ENCODE measurements at places on chromosomes 5 and 9.

GRCh38 chr5:103808464-103809106 lies 246.0 kb upstream of the NUDT12 start:
- H3K36me3 ChIP-seq, result no peaks in the 10 kb centered on the region
- H3K27ac ChIP-seq, result no peak overlapping the region
- H3K4me3 ChIP-seq, result no peak overlapping the region
- no peaks in the 10 kb centered on the region for H3K4me1 ChIP-seq
- DNase-seq, result no peak
- H3K27me3 ChIP-seq, result no peaks in the 10 kb centered on the region

DNA sequence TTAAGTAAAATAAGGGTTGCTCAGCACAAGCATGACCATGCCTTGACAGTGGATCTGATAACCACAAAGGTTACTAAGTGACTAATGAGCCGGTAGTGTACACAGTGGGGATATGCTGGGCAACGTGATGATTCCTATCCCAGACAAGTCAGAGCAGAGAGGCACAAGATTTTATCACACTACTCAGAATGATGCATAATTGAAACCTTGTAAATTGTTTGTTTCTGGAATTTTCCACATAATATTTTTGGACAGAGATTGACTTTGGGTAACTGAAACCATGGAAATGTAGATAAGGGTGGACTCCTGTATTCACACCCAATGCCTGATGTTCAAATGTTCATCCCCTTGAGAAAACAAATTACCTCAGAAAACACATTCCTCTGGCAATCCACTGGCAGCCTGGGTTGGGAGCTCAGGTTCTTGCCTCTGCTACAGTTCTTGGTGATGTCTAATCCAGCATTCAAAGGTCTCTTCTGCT lies 16.2 kb upstream of the ERAP1 start:
- H3K27me3 ChIP-seq, result no peaks in the 10 kb centered on the region
- peaks cover 13% of the 10 kb centered on the region for H3K4me1 ChIP-seq
- H3K36me3 ChIP-seq, result no peaks in the 10 kb centered on the region
- H3K27ac ChIP-seq, result no peak overlapping the region

DNA sequence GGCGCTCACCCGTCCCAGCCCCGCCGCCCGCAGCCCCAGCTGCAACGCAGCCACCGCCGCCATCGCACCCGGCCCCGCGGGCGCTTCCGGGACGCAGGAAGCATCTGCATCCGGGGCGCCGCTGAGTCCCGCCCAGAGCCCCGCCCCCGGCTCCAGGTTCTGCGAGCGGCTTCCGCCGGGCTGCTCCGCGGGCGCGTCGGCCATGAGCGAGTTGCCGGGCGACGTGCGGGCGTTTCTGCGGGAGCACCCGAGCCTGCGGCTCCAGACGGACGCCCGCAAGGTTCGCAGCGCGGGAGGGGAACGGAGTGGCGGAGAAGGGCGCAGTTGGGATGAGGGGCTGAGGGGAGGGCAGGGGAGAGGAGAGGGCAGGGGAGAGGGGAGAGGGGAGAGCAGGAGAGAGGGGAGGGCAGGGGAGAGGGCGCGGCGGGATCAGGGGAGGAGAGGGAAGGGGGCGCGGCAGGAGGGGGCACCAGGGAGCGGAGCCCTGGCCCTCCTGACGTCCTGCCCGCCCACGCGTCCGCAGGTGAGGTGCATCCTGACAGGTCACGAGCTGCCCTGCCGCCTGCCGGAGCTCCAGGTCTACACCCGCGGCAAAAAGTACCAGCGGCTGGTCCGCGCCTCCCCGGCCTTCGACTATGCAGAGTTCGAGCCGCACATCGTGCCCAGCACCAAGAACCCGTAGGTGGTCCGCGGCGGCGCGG lies at the start of the genes SURF1 and SURF2:
SURF1 (minus strand) TSS at position 97 of the 701 bp plus-strand sequence; CDS start at position 63, 34 bp downstream.
SURF2 (plus strand) TSS at position 160 of the 701 bp plus-strand sequence; CDS start at position 203, 43 bp downstream.
- H3K27ac ChIP-seq, result peak within 1 kb of the TSS; percentile 36
- H3K4me3 ChIP-seq, result peak within 1 kb of the TSS; percentile 79
- no peaks in the 10 kb centered on the region for H3K27me3 ChIP-seq
- peaks cover 65% of the 10 kb centered on the region for H3K36me3 ChIP-seq

DNA sequence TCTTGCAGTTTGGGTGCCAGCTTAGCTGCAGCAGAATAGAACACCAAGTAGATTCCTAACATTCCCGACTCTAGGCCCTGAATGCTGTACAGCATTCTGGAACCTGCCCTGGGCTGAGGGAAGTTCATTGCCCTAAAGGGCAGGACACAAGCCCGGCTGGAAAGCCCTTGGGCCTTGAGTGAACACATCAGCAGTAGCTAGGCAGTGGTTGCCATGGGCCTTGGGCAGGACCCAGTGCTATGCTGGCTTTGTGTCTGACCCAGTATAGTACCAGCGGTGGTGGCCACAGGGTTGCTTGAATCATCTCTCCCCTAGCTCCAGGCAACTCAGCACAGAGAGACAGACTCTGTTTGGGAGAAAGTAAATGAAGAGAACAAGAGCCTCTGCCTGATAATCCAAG lies 137.8 kb downstream of the AGTPBP1 start:
- H3K36me3 ChIP-seq, result peaks cover 6% of the 10 kb centered on the region
- H3K27me3 ChIP-seq, result no peaks in the 10 kb centered on the region
- DNase-seq, result no peak
- peaks cover 17% of the 10 kb centered on the region for H3K4me1 ChIP-seq

DNA sequence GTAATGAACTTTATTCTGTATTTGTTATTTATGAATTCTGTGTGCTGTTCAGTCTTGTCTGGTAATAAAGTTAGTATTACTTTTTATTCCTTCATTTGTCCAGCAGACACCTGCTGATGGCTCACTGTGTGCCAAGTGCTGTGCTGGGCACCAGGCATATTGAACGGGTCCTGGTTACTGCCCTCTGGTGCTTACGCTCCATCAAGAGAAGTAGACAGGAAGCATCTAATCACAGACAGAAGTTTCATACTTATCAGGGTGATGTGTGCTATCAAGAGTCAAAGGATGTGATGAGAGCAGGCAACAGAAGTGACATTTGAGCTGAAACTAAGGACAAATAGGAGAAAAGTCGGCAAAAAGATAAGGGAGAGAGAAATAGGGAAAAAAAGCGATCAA lies 153.1 kb downstream of the FGF1 start:
- DNase-seq, result no peak
- H3K4me3 ChIP-seq, result no peak overlapping the region
- no peaks in the 10 kb centered on the region for H3K36me3 ChIP-seq
- H3K4me1 ChIP-seq, result no peaks in the 10 kb centered on the region
- H3K27me3 ChIP-seq, result no peaks in the 10 kb centered on the region

GRCh38 chr5:160082614-160083500 lies 36.4 kb downstream of the PWWP2A start:
- no peaks in the 10 kb centered on the region for H3K4me1 ChIP-seq
- no peak for DNase-seq
- no peaks in the 10 kb centered on the region for H3K27me3 ChIP-seq
- H3K36me3 ChIP-seq, result no peaks in the 10 kb centered on the region
- no peak overlapping the region for H3K4me3 ChIP-seq
- H3K27ac ChIP-seq, result no peak overlapping the region

- no peak for DNase-seq
- H3K36me3 ChIP-seq, result peaks cover 15% of the 10 kb centered on the region
- peaks cover 53% of the 10 kb centered on the region for H3K4me1 ChIP-seq
- H3K27me3 ChIP-seq, result no peaks in the 10 kb centered on the region
- H3K4me3 ChIP-seq, result no peak overlapping the region
These were observed 39.2 kb downstream of the USP20 start for GRCh38 chr9:129874261-129875101.

GRCh38 chr5:25358919-25359318 lies 714.1 kb upstream of the CDH10 start:
- no peak overlapping the region for H3K27ac ChIP-seq
- no peak overlapping the region for H3K4me3 ChIP-seq
- H3K36me3 ChIP-seq, result no peaks in the 10 kb centered on the region
- no peak for DNase-seq
- H3K4me1 ChIP-seq, result no peaks in the 10 kb centered on the region
- no peaks in the 10 kb centered on the region for H3K27me3 ChIP-seq

- DNase-seq, result no peak
- H3K27me3 ChIP-seq, result peaks cover 3% of the 10 kb centered on the region
- H3K4me3 ChIP-seq, result no peak overlapping the region
- no peaks in the 10 kb centered on the region for H3K36me3 ChIP-seq
- no peak overlapping the region for H3K27ac ChIP-seq
- no peaks in the 10 kb centered on the region for H3K4me1 ChIP-seq
These were observed 630.5 kb downstream of the ACTL7B start for GRCh38 chr9:108225149-108225800.

DNA sequence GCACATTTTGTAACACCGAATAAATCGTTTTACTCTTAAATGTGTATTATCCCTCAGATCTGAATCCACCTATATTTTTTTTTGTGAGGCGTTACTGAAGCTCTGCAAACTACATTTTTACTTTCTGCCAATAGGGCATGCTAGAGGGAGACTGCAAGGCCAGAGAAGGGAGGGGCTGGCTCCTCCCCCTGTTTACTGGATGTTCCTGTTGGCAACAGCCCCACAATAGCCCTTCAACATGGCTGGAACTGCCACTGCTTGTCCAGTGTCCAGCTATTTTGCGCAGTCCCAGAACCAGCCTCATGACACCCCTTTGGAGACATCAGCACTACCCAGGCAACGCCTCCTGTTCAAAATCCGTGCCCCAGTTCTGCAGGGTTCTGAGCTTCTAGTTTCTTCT lies 85.4 kb upstream of the MIER3 start:
- no peak for DNase-seq
- H3K4me1 ChIP-seq, result no peaks in the 10 kb centered on the region
- no peak overlapping the region for H3K4me3 ChIP-seq
- no peaks in the 10 kb centered on the region for H3K36me3 ChIP-seq
- H3K27ac ChIP-seq, result no peak overlapping the region

DNA sequence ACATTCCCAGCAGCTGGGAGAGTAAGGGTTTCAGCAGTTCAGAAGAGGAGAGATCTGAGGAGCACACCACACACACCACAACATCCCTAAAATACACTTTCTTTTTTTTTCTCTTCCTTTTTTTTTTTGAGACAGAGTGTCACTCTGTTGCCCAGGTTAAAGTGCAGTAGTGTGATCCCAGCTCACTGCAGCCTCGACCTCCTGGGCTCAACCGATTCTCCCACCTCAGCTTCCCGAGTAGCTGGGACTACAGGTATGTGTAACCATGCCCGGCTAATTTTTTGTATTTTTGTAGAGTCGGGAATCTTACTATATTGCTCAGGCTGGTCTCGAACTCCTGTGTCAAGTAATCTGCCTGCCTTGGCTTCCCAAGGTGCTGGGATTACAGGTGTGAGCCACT lies 9.7 kb upstream of the UBAP1 start:
- no peaks in the 10 kb centered on the region for H3K36me3 ChIP-seq
- no peak overlapping the region for H3K27ac ChIP-seq
- DNase-seq, result no peak
- H3K27me3 ChIP-seq, result no peaks in the 10 kb centered on the region

GRCh38 chr5:169161022-169161680 lies 139.8 kb downstream of the SLIT3 start:
- H3K4me1 ChIP-seq, result no peaks in the 10 kb centered on the region
- no peak overlapping the region for H3K4me3 ChIP-seq
- no peak for DNase-seq
- H3K27ac ChIP-seq, result no peak overlapping the region
- no peaks in the 10 kb centered on the region for H3K36me3 ChIP-seq
- no peaks in the 10 kb centered on the region for H3K27me3 ChIP-seq

DNA sequence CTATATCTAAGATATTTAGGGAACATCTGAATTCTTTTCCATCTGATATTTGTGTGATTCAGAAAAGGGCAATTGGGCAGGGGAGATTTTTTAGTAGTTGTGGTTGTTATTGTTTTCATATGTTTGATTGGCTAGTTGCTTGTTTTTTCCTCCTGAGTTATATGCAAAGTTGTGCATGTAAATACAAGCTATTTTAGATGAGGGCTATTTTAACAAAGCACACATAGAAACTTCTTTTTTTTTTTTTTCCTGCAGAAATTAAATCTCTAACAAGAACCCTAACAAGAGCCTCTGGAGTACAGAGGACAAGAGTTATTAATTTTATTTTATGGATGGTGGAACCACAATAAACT lies 559.1 kb downstream of the CETN3 start:
- H3K27ac ChIP-seq, result no peak overlapping the region
- no peaks in the 10 kb centered on the region for H3K36me3 ChIP-seq
- no peak for DNase-seq

DNA sequence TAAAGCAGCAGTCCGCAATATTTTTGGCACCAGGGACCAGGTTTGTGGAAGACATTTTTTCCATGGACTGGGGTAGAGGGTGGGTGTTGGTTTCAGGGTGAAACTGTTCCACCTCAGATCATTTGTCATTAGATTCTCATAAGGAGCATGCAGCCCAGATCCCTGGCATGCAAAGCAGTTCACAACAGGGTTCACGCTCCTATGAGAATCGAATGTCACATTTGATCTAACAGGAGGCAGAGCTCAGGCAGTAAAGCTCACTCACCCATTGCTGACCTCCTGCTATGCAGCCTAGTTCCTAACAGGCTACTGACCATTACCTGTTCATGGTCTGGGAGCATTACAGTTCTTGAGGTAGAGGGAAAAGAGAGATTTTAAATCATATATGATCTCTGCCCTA lies 241.5 kb upstream of the COX7C start:
- no peaks in the 10 kb centered on the region for H3K4me1 ChIP-seq
- no peak for DNase-seq
- no peaks in the 10 kb centered on the region for H3K27me3 ChIP-seq

DNA sequence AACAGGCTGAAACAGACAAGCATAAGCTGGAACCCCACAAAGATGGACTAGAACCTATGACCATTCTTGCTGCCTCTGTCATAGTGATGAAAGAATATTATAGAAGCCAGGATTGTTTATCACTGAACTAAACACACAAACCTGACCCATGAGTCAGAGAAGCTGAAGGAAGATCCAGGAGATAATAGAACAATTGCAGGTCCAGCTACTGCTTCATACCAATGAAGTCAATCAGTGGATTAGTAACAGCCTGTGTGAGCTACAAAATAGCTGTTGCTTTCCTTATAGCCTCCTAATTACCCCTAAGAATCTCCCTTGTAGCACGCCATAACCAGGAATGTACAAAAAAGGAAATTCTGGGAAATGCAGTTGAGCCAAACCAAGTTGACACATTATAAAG lies 459.9 kb upstream of the ZNF462 start:
- no peaks in the 10 kb centered on the region for H3K4me1 ChIP-seq
- no peak overlapping the region for H3K4me3 ChIP-seq
- DNase-seq, result no peak
- no peaks in the 10 kb centered on the region for H3K27me3 ChIP-seq

DNA sequence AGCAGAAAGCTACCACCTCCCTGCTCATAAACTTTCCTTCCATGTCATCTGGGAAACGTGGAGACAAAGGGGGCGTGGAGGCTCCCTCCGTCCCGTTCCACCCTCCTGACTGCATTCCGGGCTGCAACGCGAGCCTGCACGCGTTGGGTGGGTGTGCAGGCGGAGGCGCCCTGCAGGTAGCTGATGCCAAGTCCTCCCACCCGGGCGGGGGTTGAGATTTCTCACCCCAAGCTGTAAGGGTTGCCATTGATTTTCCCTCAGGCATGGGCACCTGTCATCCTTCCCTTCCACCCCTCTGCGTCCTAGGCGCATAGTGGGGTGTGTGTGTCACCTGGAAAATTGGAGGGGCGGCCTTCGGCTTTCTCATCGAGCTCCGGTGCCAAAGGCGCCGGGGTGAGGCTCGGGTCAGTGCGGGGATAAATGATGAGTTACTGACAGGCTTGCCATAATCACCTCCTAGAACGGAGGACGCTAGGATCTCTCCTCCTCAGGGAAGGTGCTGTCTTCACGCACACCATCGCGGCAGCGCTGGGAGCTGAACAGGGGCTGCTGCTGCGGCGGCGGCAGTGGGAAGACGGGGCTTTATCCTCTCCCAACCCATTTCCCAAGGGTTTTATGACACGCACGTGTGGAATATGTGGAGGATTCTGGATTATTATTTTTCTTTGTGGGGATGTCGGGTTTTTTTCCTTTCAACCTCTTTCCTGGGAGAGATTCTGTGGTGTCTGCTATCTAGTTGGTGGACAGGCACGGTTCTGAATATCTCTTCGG lies 973 bp downstream of the PLPPR1 start:
- H3K27ac ChIP-seq, result no peak overlapping the region
- H3K4me3 ChIP-seq, result no peak overlapping the region
- H3K36me3 ChIP-seq, result no peaks in the 10 kb centered on the region
- H3K27me3 ChIP-seq, result peaks cover 5% of the 10 kb centered on the region
- H3K4me1 ChIP-seq, result no peaks in the 10 kb centered on the region
- no peak for DNase-seq

Data from T-cell (primary cell).